BJ (cell line): ENCODE measurements at places on chromosomes 1 and 21. TPM values are rescaled to one million over a fixed set of nuclear protein-coding genes. Genes with fewer than 3 reads are reported as not detected.

The EYA3 gene
- 8.6 and 11.1 TPM in 2 replicates for polyA plus RNA-seq

The C8B gene
- not detected in 2 replicates for polyA plus RNA-seq

The NIPAL3 gene
- polyA plus RNA-seq: 59.4 and 74.5 TPM in 2 replicates

DNA sequence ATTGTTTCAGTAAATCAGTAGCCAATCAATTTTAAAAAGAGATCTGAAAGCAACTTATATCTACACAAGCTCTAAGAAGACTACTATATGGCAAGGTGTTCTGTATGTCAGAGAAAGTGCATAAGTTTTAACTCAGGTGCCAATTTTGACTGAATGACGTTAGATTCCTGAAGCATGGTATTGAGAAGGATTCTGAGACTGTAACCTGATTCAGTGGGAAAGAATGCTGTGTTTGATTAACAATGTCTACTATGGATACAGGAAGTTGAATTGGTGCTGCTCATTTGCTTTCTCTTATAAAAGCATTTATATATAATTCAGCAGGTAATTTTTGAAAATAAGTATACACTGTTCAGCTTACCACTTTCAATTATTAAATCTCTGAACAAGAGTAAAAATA lies 156.3 kb downstream of the PAPPA2 start:
- DNase-seq: no peak

- peak; percentile 71 for DNase-seq
These were observed 38.3 kb upstream of the BCL10 start for GRCh38 chr1:85314726-85315125.

DNA sequence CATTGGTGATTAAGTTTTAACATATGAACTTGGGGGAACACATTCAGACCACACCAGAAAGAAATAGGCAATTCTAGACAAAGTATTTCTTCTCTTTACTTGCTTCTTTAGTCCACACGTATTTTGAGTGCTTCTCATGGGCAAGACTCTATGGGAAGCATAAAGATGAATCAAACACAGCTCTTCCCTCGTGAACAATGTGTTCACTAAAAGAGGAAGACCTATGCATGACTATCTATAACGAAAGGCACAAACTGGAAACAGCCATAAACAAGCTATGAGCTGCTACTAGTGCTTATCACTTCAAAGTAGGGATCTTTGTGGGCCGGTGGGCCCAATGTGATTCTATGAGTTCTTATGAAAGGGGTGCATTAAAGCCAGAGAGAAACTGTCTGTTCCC lies 53.0 kb upstream of the PRDX6 start:
- DNase-seq: no peak

- no peak for DNase-seq
These were observed 122.3 kb downstream of the PGBD5 start for GRCh38 chr1:230303822-230304221.

DNA sequence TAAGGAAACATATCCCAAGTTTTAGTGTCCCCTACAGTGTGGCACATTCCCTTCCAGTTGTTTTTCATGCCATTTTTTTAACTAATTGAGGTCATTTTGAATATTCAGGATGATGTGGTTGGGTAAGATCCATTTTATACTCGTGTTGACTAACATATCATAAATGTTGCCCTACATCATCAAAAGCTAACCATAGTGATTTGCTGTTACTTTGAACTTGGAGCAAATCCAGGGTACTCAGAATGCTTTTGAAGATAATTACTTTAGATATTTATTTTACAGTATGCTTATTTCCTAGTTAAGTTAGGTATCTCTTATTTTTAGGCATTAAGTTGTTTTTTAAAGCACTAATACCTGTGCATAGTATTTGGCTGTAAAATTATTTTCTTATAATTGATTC lies 57.8 kb downstream of the DYRK1A start:
- no peak for DNase-seq

DNA sequence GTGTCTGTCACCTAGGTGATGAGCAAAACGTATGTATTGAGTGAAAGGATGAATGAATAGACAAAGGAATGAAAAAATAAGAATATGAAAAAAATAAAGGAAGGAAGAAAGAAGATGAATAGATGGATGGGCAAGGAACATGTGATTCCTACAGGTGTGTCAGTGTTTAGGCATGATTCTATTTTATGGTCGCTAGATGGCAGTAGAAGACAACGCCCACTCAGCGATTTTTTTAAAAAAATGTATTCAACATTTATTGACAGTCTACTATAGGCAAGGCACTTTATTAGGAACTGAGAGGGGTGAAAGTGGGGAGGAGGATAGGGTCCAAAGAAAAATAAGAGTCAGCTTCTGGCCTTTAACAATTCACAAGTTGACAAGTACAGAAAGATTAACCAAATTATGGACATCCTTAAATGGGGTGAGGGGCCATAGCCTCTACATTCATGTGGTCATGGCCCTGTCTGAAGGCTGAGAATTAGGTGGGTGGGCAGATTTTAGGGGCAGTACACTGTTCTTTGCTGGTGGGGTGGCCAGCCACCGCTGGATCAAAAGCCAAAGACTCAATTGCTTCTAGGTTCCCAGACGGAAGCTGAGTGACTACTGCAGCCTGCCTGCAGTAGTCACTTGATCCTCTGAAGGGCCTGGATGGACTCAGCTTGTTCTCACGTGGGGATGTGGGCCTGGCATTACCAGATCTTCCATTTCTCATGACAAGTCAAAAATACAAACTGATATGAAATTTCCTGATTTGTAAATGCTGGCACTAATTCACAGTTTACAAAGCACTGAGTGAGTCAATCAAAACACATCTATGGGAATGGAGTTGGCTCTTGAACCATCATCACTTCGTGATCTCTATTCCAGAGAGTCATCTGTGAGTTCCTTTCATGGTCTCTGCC lies 83.9 kb downstream of the FASLG start:
- DNase-seq: no peak

GRCh38 chr1:182229921-182230491 lies 161.6 kb downstream of the GLUL start:
- no peak for DNase-seq

DNA sequence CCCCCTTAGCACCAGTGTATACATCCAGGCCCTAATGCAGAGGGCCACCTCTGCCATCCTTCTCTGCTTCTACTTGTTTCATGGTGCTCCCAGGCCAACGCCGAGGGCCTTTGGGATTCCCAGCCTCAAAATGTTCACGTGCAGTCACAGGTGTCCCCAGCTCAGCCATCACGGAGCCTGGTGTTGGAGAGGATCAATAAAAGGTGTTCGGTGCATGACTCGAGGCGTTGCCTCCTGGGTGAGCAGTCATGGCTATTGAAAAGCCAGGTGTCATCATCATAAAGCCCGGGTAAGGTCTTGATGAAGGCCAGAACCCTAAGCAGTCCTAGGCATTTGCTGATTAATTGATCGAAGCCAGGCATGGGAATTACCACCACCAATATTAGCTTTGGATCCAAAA lies 76.1 kb downstream of the ABCA4 start:
- DNase-seq: no peak

DNA sequence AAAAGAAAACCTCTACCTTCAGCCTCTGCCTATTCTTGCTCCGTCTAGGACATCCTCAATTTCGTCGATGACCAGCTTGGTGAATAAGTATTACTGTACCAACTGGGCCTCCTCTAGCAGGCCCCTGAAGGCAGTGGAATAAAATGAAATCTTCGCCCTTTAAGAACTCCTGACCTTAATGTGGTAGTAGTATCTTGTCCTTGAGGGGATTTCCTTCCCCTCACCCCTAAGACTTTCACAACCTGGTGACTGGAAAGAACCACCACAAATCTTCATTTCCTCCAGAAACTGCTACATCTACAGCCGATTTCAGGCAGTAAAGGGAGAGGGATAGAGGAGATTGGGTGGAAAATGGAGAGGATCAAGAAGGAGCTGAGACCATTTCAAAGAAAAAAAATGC lies 1.6 kb upstream of the HAX1 start:
- DNase-seq: no peak

- DNase-seq: no peak
These were observed 464 bp upstream of the RNASEL start for GRCh38 chr1:182589520-182589919.

- DNase-seq: no peak
These were observed 5.2 kb downstream of the DMRTA2 start for GRCh38 chr1:50417946-50418599.
